ENCODE measurements at places on chromosomes 2 and 18.

- DNase-seq: no peak
These were observed 95.9 kb upstream of the SCG2 start for GRCh38 chr2:223697892-223698645.

DNA sequence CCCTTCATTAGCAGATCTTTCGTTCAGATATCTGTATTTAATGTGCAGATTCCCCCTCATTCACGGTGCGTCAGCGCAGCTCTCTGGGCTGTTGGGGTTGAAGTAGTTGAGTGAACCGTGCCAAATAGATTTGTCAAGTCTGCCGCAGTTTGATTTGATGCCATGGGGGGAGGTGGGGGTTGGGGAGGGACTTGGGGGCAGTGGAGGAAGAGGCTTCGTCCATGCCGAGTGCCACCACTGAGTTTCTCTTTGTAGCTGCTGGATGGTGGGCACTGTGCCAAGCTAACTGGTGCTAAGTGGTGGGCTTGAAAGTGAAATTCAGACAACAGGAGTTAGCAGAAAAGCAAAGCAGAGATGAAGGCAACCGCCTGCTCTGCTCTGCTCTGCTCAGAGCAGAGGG, 47.9 kb downstream of the NRP2 start:
- DNase-seq: no peak

- no peak for DNase-seq
These were observed 7.9 kb downstream of the SERPINB12 start for GRCh38 chr18:63550068-63550467.

DNA sequence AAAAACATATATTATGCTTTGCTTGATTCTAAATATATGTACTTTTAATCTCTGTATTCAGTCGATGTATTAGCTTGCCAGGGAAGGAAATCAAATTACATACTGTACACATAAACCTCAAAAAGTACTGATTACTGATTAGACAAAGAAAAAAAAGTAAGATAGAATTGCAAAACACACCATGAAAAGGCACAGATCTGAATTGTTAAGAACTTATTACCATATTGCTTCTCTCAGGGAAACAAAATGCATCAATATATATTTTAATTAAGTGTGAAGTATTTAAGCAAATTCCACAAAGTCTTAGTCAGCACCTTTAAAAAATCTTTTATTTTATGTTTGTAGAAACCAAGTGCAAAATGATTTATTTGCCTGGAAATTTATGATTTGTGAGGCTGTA, 309.3 kb downstream of the RNF144A start:
- DNase-seq: no peak

- peak; percentile 15 for DNase-seq
These were observed 18.3 kb downstream of the YPEL5 start for GRCh38 chr2:30165050-30165520.

DNA sequence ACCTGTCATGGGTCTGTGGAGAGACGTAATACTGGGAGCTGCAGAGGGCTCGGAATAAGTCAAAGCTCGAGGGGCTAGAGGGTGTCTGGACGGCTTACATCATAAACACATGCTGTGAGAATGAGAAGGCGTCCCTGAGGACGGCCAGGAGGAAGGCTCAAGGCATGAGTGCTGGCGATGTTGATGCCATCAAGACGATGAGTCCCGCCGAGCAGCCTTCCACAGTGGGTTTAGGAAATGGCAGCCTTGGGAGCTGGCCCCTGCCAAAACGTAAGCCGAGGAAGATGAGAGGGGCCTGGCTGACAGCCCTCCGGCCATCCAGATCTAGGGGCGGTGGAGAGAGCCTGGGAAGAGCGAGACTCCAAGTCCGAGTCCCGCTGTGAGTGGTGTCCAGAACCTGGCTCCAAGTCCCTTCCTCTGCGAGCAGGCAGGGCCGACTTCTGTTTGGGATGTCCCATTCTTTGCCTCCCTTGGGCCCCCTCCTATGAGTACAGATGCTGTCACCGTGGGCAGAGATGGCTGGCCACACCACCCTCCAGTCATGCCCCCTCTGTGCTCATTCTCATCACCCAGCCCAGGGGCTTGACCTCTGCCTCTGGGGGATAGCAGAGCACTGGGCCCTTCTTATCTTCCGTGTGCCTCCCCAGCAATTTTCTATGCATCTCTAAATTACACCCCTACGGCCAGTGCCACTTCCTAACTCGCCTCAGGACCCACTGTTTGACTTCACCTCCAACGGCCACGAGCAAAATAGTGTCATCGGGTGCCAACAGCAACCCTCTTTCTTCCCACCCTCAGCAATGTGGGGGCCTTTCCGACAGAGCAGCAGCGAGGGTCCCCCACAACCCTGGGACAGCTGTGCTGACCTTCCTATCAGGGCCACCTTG, 175.7 kb downstream of the FAM210A start:
- no peak for DNase-seq

GRCh38 chr18:3332376-3332775, 70.4 kb downstream of the MYL12B start:
- DNase-seq: no peak

DNA sequence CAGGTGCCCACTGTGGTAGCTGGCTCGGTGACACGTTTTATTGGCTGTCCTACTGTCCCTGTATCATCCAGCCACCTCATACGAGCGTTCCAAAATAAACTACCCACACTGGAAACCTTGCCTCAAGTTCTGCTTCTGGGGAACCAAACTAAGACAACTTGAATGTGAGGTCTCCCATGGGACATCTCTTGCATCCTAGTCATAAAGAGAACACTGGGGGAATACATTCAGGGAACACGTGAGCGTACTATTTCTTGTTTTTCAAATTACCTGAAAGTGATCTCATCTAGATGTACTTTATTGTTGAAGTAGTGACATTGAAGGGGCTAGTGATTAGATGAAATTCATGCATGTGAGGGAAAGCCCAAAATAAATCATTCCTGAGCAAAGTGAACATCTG, 15.0 kb downstream of the LYG2 start:
- DNase-seq: no peak

Data from stimulated activated CD4-positive, alpha-beta T cell treated with anti-CD3 and anti-CD28 coated beads, Interleukin-12 subunit alpha, Interleukin-12 subunit beta, amount 100 ng/mL, for 4 hours (primary cell).